ENCODE measurements at places on chromosomes 1 and 21. TPM values are rescaled to one million over a fixed set of nuclear protein-coding genes. Genes with fewer than 3 reads are reported as not detected.

DNA sequence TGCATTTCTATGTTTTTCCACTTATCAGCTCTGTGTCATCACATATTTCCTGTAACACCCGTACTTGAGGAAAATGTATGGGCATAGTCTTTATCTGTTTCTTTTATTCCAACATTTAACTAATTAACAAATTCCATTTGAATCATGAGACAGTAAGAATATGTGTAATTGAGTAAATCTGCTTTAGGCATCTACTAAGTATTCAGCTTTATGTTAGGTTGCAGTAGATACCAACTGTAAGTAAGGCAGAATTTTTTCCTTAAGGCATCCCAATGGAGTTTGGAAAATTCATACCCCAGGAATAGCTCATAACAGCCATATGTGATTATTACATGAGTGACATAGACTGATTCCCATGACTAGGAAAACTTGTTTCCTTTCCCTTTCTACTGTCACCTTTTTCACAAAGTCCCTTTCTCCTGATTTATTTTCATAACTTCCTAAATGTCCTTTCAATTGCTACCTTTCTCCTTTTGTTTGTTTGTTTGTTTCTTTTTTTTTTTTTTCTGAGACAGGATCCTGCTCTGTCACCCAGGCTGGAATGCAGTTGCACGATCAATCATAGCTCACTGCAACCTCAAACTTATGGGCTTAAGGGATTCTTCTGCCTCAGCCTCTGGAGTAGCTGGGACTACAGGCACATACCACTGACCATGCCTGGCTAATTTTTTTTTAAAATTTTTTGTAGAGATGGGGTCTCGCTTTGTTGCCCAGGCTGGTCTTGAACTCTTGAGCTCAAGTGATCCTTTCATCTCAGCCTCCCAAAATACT lies 59.8 kb upstream of the CACYBP start:
- no peak for DNase-seq

DNA sequence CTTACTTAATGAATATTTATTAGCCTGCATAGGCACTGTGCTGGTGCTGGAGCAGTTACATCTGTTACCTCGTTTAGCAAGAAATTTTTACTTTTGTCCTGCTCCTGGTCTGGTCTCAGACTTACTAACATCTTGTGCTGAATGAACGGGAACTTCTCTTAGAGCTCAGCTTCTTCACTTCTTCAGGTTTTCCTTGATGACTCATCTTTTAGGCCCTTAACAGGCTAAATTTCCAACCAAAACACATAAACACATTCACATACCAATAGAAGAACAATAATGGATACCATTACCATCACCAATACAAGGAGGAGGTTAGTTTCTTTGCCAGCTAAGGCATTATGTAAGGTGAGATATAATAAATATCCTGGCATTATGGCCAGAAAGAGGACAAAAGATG lies 68.9 kb downstream of the IFI44 start:
- no peak for DNase-seq

- no peak for DNase-seq
Observed at GRCh38 chr1:77996734-77997133, 8.0 kb upstream of the DNAJB4 start.

- no peak for DNase-seq
Observed at GRCh38 chr1:159800177-159800930, 1.8 kb upstream of the FCRL6 start.

DNA sequence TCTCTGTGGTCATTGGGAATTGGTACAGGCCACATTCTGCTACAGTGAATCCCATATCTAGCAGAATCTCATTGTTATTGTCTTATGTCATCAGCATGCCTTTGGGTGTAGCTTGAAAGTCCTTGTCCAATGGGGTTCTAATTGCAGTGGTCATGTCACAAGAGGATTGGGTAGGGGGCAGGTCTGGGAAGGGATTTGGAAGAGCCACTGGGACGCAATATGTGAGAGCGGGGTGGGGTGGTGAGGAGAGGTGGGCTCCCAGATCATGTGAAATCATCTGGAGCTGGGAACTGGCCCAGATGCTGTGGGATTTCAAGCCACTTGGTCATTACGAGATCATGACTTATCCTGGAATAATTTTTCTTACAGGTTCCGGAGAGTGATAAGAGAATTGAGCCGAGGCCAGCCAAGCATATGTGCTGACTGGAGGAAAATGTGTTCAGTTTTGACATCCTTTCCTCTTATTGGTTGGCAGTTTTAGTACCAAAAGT lies 16.3 kb downstream of the CNIH3 start:
- no peak for DNase-seq

GRCh38 chr1:6108937-6109614 lies 63.4 kb downstream of the KCNAB2 start:
- DNase-seq = peak; percentile 62

DNA sequence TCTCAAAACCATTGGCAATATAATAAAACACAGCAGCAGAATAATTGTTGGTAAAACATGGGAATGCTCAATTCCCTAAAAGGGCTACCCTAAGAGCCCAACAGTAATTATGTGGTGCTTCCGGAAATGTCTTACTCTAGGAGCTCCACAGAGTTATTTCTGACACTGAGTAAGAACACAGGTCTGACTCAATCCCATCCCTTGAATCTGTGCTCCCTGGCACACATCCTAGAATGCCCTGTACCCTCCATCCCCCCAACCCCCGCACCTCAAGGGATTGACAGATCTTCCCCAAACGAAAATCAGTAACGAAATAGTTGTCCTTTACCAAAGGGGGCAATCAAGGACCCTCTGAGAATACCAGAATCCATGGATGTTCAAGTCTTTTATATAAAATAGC lies 71.9 kb downstream of the SMYD2 start:
- no peak for DNase-seq

DNA sequence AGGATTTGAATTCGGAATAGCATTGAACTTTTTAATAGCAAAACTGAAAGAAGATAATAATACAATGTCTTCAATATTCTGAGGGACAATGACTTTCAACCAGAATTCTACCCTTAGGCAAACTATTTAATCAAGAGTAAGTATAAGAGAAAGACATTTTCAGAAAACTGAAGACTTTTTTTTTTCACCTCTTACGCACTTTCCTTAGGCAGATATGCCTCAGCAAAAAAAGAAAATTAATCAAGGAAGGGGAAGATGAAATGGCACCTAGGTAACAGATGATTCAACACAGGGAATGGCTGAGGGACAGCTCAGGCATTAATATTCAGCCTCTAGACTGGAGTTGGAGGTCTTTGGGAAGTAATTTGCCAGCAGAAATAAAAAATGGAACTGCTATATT lies 184.9 kb downstream of the URB2 start:
- DNase-seq = no peak

DNA sequence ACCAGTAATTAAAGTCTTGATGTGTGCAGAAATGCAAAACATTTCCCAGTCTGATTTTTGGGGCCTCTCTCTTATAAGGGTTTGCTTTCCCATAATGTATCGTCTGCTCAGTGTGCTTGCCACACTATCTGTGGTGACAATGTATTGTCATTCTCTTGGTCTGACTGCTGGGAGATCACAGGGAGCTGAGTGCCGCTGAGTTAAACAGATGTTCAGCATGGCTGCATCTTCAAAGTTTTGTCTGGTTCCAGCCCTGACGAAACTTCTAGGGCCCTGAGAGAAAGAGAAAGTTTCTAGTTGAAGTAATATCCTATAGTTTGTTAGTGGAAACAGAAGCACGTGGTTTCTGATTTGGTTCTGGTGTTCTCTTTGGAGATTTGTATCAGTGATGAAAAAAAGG lies 42.6 kb downstream of the DNM3 start:
- no peak for DNase-seq

- no peak for DNase-seq
Observed at GRCh38 chr21:42704861-42705260, 51.4 kb downstream of the PDE9A start.

DNA sequence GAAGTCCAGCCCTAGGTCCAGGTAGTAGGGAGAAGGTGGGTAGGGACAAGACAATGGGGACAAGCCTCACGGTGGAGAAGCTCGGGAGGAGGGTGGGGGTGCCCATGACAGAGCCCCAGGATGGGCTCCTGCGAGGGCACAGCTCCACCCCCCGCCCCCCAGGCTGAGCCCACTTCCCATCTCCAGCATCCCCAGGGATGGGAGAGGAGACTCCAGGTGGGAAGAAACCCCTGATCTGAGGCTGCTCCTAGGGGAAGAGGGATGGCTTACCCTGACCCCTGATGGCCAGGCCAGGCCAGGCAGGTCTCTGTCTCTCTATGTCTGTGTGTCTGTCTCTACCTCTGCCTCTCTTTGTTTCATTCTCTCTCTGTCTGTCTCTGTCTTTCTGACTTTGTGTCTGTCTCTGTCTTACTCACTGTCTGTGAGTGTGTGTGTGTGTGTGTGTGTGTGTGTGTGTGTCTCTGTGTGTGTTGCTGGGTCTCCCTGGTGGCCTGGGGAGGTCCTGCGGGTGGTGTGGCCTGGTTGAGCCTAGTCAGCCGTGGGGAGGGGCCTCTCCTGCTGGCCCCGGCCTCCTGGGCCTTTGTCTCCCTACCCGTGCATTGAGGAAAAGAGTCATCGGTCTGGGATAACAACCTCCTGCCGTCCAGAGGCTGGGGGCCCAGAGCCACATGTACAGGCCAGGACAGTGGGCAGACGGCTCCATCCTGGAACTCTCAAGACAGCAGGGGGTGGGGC lies 45.7 kb downstream of the WNT9A start:
- peak; percentile 28 for DNase-seq

DNA sequence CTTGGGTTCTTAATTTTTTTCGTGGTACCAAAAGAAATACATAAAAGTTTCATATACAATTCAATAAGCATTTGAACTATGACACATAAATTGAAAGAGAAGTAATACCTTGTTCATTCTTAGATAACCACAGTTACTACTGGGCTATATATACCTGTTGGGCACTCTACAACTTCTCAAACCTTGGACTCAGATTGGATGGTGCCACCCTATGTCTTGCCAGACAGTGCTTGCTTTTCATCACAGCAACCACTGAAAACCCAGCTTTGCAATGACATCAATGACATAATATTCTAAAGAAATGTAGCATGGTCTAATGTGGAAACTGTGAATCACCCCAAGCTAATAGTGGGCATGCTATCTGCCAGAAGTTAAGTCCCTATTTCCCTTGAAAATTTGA lies 62.8 kb upstream of the DPH5 start:
- no peak for DNase-seq

GRCh38 chr21:15064576-15065391 lies at the start of gene NRIP1:
Gene NRIP1, minus strand, starts transcription at chr21:15065000. Its CDS starts 96,808 bp downstream, at chr21:14968192.
- peak; percentile 95 for DNase-seq

DNA sequence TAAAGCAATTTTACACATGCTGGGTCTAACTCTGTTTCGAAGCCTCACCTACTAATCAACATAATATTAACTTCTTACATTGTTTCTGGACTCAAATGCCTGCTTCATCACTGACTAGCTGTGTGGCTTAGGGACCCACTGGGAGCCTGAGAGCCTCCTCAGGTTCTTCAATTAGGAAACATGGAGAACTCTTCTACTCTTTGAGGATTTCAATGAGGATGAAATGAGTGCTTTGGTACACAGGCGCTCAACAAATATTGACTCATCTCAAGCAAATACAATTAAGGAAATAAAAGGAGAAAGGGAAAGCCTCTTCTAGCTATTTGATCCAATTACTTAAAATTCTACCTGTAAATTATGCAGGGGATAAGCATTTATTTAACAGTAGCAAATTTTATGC lies 84.4 kb upstream of the JAK1 start:
- DNase-seq = no peak

DNA sequence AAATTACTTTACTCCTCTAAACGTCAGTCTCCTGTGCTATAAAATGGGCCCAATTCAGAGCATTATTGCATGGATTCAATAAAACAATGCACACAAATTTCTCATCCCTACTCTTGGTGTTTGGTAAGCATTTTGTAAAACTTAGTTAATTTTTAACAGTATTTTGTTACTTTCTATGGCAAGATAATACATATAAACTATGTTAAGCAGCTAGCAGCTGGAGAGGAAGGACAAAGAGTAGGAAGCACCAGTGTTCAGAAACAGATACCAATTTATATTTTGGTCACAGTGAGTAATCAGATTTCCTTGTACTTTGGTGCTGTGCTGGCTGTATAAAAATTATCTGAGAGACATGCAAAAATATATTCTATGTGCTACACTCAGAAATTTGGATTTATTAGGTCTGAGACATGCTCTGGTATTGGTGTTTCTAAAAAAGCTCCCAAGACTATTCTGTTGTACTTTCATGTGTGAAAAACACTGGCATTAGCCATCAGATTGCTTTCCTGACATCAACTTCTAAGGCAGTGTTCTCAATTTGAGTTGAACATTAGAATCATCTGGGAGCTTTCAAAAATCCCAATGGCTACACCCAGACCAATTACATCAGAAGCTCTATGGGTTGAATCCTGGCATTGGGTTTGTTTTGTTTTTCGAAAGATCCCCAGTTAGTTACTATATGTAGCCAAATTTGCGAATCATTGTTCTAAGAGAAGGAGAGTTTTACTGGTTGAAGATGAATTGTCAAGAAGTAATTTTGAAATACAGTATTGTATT lies 100.3 kb upstream of the C1orf87 start:
- no peak for DNase-seq

DNA sequence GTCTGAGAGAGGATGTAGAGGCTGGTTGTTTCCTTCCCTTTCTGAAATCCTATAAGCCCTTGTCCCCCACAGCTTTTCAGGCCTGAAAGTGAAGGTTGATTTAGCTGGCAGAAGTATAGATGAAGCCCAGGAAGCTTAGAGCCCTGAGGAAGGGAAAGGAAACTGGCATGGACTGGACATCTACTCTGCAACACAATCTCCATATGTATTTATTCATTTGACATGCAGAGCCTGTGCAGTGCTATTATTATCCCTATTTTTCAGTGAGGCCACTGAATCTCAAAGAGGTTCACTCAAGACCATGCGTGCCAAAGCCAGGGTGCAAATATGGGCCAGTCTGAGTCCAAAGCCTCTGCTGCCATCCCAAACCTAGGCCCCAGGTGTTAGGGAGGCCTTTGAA lies 78.5 kb upstream of the KCND3 start:
- no peak for DNase-seq

GRCh38 chr1:5253036-5253435 lies 598.6 kb downstream of the AJAP1 start:
- DNase-seq = no peak

DNA sequence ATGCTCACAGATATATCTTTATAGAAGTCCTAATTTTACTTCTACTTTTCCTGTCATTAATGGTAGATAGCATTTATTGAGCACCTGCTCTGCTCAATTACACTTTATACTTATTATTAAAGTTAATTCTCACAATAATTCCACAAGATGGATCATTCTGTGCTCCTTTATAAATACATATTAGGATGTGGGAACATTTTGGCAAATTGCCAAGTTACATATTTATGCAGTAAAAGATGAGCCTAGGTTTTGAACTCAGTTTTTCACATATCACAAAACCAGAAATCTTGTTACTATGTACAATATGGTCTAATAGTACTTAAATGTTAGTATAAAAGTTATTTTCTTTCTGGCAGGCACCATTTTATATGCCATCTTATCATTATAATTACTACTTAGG lies 895.0 kb upstream of the B3GALT2 start:
- no peak for DNase-seq

- no peak for DNase-seq
Observed at GRCh38 chr1:165439330-165439729, 5.6 kb downstream of the RXRG start.

The RPTN gene
- not detected for total RNA-seq

The TSTD1 gene
- total RNA-seq = 74.5 TPM

The FCGR1A gene
- 18.0 TPM for total RNA-seq

The NID1 gene
- total RNA-seq = 70.1 TPM

The NTMT2 gene
- total RNA-seq = not detected

The OR6N1 gene
- total RNA-seq = not detected

The DHCR24 gene
- total RNA-seq = 91.7 TPM

The C1QTNF12 gene
- 3.1 TPM for total RNA-seq

The ESRRG gene
- 25.3 TPM for total RNA-seq

The NOTCH2NLA gene
- 50.1 TPM for total RNA-seq

The EPHB2 gene
- total RNA-seq = 9.5 TPM

The MARK1 gene
- total RNA-seq = 5.3 TPM
